ENCODE measurements at places on chromosomes 4 and X.

GRCh38 chr4:139838811-139839210 lies 173.2 kb downstream of the MGST2 start:
- DNase-seq: no peak

- DNase-seq: no peak
These were observed 363.4 kb upstream of the BOD1L1 start for GRCh38 chr4:13990596-13991589.

DNA sequence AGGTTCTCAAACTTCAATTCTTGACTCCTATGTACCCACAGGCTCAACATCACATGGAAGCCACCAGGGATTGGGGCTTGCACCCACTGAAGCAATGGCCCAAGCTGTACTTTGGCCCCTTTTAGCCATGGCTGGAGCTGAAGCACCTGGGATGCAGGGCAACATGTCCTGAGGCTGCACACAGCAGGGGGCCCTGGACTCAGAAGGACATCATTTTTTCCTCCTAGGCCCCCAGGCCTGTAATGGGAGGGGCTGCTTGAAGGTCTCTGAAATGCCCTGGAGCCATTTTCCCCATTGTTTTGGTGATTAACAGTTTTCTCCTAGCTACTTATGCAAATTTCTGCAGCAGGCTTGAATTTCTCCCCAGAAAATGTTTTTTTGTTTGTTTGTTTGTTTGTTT lies 465.1 kb upstream of the PCDH10 start:
- DNase-seq: no peak

DNA sequence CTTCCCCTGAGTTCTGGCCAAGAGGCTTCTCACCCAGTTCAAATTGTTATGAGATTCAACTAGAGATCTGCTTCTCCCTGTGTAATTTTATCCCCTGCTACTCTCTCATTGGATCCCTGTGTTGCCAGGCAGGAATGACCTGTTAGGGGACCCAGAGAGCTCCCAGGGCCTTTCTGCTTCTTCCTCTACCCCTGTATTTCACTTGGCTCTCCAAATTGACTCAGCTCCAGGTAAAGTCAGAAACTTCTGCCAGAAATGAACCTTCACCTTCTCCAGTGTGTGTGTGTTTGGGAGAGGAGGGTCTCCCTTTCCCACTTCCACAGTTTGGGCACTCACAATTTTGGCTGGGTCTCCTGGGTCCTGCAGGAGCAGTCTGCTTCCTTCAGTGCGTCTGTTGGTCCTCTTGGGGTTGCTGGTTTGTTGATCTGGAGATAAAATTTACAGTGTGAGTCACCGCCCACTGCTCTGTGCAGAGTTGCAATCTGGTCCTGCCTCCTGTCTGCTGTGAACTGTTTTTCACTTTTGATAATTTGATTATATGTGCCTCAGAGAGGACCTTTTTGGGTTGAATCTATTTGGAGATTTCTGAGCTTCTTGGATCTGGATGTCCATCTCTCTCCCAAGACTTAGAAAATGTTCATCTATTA lies 112.4 kb upstream of the EDA2R start:
- no peak for DNase-seq

DNA sequence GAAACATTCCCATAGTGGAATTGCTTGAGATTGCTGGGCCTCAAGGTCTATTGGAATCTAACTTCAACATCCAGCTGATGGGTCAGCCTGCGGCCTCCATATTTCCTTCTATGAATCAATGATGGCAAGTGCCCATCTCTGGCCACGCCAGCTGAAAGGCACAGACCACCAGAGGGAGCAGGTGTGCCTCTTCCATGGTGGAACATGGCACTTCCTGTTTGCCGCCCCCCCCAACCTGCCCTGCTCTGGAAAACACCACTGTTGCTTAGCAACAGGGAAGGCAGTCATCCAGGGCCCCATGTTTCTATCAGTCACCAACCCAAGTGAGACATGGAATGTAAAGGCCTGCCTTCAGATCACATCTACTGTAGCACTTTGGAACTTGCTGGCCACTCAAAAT lies 11.6 kb downstream of the PAGE4 start:
- DNase-seq: no peak

DNA sequence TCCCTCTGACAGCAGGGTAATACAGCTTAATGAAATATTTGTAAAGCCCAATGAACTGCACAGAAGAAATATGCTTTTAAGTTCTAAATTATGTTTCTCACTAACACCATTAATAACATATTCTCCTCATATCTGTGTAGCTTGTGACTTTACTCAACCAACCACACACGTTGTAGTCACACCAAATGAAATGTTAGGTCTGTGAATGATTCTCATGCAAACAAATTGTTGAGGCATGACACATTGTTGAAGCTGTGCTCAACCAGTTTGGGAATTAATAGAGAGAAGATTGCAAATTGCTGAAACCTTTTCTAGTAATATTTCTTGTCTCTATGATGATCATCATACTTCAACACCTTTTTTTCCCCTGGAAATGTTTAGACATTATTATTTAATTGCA lies 645.9 kb downstream of the PCDH7 start:
- DNase-seq: no peak

- DNase-seq: no peak
These were observed 1666.4 kb upstream of the IGFBP7 start for GRCh38 chr4:58776627-58777026.

DNA sequence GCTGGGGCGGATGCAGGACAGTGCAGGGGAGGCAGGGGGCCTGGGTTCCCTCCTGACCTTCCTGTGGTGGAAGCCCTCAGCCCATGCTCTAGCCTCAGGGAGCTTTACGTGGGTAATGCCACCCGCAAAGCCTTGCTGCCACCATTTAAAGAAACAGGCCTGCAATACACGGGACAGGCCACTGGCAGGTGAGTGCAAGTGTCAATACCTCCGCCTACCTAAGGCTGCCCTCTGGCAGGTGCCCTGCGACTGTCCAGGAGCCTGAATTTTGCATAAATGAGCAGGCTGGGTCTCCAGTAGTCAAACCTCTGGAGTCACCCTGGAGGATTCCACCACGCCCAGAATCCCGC lies 5.9 kb downstream of the CRMP1 start:
- no peak for DNase-seq

GRCh38 chrX:109441266-109441665 lies 40.6 kb downstream of the GUCY2F start:
- DNase-seq: no peak

DNA sequence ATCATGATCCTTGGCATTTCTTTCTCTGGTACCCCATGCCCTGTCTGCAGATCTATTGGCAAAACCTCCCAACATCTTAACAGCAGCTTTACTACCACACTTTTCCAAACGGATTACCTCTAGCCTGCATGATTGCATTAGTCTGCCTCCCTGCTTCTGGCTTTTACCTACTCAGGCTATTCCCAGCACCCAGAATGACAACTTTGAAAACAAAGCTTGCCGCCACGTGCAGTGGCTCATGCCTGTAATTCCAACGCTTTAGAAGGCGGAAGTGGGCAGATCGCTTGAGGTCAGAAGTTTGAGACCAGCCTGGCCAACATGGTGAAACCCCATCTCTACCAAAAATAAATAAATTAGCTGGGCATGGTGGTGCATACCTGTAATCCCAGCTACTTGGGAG lies 60.2 kb downstream of the UBE2K start:
- no peak for DNase-seq
